ENCODE measurements at places on chromosomes 12 and 14.
A peak's percentile ranks its signal among the peaks of the same experiment; 100 is the strongest.

DNA sequence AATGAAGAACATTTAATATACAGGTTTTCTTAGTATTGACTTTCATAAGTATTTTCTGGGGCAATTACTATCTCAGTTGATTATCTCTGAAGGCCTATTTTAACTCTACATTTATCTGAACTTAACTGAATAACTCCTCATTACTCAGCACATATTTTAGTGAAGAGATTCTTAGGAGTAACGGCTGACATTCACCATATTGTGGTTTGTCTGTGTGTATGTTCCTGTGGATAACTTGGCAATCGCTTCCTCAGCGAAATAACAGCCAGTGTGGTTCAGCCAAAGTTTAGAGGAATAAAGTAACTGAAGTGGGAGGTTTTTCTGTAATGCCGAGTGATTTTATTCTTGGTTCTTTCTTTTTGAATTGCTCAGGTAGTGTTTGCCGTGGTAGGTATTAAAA lies 168.0 kb downstream of the RAD51B start:
- DNase-seq, result no peak

- no peak for DNase-seq
Measured at GRCh38 chr12:22101749-22102243, 55.8 kb downstream of the CMAS start.

- DNase-seq, result no peak
Measured at GRCh38 chr12:32183650-32184049, 77.0 kb downstream of the BICD1 start.

GRCh38 chr12:11798856-11799501 lies 149.5 kb downstream of the ETV6 start:
- DNase-seq, result no peak

GRCh38 chr12:54358191-54358944 lies 5.9 kb downstream of the GPR84 start:
- DNase-seq, result no peak

DNA sequence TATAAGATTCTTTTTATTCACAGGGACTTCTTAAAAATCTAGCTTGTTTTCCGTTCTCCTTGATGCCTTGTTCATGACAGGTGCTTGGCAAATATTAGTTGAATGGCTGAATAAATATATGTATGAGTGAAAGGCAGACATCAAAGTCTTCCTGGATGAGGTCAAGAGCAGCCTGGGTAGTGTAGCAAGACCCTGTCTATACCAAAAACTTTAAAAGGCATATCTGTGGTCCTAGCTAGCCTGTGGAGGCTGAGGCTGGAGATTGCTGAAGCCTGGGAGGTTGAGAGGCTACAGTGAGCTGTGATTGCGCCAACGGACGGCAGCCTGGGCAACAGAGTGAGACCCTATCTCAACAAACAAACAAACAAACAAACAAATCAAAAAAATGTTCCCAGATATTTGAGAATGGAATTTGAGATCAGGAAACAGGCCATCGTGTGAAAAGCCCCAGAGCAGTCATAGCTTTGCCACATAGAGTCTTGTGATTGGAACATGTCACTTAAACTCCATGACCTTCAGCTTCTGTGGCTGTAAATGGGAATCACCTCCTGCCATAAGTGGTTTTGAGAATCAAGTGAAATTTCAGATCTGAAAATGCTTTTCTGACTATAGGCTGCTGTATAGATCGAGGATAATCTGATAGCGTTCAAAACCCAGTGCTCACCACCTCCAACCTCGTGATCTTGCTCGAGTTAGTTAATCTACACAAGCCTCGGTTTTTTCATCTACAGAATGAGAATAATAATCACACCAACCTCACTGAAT lies 64.3 kb downstream of the ZFP36L1 start:
- DNase-seq, result no peak

DNA sequence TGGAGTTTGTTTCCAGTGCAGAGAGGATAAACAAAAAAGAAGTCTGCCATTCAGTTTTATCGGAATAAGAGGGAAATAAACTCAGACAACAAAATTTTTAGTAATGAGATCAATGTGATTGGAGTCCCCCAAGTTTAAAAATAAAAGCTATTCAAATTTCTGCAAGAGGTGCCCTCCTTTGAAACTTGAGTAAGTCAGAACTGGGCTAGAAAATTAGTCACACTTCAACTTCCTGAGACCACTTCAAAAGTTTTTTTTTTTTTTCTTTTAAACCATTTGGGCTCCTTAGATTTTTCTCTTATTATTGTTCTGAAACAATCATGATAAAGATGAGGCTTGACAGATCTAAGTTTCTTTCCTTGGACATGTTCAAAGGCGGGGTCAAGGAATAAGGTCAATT lies 3.2 kb downstream of the DACT1 start:
- no peak for DNase-seq

DNA sequence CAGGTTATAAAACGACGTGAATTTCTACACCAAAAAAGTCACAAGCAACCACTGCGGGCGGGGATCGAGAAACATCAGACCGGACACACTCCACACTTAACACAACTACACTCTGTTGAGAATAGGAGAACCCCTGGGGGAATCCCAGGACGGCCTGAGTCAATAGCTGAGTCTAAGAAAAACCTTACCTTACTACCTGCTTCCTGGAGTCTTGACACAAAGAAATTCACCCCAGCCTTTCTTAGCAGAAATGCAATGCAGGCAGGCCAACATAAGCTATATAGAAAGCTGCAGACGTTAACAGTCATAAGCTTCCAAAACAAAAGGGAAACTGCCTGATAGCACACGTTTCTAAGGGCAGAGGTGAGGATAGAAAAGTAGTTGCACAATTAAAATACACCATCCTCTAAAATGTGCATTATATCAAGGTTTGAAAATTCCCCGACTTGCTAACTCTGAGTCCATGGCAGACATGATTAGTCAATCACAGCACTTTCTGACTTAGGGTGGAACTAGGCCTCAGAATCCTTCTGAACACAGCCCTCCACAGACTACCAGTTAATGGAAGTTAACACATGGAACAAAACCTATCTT lies 68.0 kb downstream of the CCDC88C start:
- no peak for DNase-seq

- DNase-seq, result no peak
Measured at GRCh38 chr14:52318826-52319645, 4.9 kb downstream of the PTGER2 start.

GRCh38 chr12:23729359-23729758 lies 220.1 kb downstream of the SOX5 start:
- DNase-seq, result no peak

DNA sequence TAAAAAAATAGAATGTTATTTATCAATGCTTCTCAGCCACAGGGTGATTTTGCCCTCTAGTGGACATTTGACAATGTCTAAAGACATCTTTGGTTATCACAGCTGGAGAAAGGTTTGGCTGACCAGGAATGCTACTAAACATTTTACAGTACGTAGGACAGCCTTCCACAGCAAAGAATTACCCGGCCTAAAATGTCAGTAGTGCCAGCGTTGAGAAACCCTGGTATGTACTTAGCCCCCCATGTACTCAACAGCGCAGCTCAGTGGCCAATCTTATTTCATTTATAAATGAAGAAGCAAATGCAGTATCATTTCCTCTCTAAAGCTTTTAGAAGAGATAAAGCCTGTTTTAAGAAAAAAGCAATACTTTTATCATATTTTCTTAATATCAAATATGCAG lies 5.8 kb downstream of the MARK3 start:
- DNase-seq, result peak; percentile 8

DNA sequence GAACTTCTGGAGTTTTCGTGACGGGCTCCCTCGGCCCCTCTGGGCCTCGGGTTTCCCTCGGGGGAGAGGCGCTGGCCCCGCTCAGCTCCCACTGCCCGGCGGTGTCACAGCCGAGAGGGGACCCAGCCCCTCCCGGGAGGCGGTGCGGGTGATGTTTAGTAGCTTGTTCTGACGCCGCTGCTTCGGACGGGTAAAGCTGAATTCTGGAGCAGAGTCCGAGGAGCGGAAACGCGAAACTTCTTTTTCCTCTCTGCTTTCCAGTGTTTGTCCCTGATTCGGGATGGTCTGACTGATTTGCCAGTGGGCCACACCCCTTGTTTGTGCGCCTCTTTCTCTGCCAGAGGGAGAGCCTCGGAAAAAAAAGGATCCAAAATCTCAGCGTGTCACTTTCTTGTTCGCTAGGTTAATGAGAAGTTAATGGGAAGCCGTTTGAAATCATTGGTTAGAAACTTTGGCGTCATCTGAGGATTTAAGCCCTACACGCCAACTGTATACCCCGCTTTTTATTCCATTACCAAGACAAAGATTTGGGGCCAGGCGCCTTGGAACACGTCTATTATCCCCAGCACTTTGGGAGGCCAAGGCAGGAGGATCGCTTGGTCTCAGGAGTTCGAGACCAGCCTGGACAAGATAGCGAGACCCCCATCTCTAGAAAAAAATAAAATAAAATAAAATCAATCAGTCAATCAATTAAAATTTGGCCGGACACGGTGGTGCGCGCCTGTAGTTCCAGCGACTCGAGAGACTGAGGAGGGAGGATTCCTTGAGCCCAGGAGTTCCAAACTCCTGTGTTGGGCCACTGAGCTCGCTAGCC lies 756 bp downstream of the TULP3 start:
- peak; percentile 11 for DNase-seq

DNA sequence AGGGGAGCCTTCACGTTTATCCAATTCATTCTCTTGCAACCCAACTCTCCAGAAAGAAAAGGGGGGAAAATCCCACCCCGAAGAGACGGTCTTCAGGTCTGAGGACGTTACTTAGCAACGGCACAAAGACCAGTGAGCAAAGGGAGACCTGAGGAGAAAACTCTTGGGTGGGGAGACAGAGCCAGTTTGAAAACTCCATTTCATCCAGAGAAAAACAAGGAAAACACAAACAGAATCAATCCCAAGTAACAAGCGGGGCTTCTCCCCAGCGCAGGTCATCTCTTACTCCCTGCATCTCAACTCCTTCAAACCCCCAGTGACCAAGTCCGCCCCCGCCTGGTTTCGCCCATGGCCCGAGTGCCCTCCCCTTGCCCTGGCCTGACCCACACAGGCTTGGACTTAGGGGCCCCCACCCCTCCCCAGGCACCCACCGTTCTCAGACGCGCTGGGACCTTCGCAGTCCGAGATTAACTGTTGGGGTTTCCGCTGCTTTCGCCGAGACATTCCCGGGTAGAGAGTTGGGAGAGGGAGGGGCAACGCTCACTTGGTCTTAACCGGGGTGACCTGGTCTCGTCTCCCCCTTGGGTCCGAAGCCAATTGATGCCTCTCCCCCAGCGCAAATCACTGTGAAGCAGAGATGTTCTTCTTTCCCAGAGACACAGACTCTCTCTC lies 10.4 kb upstream of the SALL2 start:
- DNase-seq, result no peak

- DNase-seq, result no peak
Measured at GRCh38 chr12:2664721-2665577, 129.8 kb upstream of the FKBP4 start.

GRCh38 chr14:71625175-71625574 lies 307.1 kb upstream of the RGS6 start:
- DNase-seq, result no peak

GRCh38 chr12:6461401-6462233 lies 8.9 kb downstream of the VAMP1 start:
- DNase-seq, result peak; percentile 62

- no peak for DNase-seq
Measured at GRCh38 chr14:30532264-30532663, 26.7 kb upstream of the G2E3 start.

DNA sequence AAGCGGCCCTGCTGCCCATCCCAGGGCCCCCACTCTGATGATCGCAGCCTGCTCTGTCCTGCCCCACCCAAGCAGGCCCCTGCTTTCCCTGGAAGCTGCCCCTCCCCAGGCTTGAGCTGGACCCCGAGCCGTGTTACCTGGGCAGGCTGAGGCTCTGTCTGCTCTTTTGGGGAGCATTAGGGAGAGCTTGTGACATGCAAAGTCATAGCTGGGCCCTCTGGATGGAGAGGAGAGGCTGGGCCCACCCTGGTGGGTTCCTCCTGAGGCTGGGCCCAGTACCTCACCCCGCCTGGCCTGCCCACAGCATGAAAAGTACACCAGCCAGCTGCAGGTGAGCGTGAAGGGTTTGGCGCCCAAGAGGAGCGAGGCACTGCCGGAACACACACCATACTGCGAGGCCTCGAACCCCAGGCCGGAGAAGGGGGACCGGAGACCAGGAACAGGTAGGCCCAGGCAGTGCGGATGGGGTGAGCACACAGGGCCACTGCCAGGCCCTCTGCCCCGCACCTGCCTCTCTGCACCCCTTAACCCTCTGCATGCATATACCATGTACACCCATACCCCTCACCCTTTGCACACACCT lies 15.0 kb downstream of the CEP170B start:
- DNase-seq, result no peak

- no peak for DNase-seq
Measured at GRCh38 chr14:76050250-76050649, 64.7 kb downstream of the IFT43 start.

DNA sequence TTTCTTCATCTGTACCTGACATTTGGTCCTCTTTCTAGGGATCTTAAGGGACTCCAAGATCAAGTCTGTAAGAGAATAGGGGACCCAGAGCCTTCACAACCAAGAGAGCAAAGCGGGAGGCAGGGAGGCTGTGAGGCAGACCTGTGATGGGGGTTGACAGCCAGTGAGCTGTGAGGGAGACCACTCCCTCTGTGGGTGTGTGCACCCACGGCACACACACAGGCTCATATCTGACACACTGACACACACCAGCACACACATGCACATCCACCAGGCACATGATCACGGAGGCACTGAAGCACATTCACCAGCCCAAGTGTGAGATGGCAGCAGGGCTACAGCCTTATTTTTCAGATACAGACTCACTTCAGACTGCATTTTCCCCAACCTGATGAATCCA lies 55.2 kb downstream of the SPTB start:
- DNase-seq, result no peak

DNA sequence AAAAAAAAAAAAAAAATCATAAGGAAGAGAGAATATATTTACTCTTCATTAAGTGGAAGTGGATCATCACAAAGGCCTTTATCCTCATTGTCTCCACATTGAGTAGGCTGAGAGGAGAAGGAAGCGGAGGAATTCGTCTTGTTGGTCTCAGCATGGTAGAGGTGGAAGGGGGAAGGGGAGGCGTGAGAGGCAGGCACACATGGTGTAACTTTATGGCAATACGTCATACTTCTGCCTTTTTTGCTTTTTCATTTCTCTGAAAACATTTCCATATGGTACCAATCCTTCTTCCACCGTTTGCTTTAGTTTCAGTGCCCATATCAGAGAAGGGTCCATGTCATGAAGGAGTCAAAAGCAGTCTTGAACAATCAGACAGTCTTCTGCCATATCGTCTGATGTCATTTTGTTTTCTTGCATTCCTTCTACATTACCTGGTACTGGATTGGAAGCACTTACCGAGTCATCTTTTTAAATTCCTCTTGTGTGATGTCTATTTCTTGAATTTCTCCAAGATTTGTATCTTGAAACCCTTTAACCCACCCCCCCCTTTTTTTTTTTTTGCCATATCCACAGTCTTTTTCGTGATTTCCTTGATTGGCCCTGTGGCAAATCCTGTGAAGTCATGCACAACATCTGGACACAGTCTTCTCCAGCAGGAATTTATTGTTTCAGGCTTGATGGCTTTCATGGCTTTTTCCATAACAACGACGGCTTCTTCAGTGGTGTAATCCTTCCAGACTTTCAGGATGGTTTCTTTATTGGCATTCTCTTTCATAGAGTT lies 8.9 kb downstream of the FUT8 start:
- no peak for DNase-seq
